ENCODE measurements at places on chromosomes 3 and 15.

GRCh38 chr15:70659662-70660061, 103.7 kb downstream of the UACA start:
- DNase-seq = no peak

DNA sequence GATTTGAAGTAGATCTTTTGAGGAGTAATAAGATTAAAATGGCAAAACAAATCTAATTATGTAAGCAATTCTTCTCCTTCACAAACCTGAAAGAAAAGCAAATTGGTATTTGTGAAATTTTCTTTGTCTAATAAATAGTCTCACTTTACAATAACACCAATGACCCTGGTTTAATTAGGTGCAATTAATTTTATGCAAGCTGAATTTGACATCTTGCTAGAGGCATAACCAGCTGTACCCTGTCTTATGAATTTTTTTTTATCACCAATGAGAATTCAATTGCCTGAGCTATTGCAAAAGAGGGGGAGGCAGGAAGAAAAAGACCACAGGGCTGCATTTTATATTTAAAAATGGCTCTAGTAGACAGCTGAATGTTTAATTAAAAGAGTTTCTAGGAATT, 113.5 kb upstream of the IL12A start:
- DNase-seq = no peak

GRCh38 chr3:132880986-132881385, 157.2 kb upstream of the TMEM108 start:
- no peak for DNase-seq

DNA sequence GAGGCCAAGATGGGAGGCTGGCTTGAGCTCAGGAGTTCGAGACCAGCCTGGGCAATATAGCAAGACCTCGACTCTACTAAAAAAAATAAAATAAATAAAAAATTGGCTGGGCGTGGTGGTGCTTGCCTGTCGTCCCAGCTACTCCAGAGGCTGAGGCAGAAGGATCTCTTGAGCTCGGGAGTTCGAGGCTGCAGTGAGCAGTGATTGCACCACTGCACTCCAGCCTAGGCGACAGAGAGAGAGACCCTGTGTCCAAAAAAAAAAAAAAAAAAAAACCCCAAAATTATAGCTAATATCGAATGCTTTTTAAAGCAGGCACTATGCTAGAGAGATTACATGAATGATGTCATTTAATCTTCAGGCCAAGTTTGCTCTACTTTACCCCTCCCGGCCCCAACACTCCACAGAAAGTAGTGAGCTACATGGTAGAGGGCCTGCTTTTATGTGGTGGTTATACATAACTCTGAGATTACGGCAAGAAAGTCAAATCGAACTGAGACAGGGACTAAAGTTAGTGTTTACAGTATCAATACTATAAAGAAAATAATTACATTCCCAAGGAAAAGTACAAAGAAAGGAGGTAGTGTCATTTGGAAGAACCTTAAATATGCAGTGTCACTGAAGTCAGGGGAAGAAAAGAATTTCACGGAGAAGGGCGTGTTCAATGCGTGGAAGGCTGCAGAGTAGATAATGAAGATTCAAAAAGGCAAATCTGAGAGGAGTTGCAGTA, 1.1 kb downstream of the ADPGK start:
- no peak for DNase-seq

DNA sequence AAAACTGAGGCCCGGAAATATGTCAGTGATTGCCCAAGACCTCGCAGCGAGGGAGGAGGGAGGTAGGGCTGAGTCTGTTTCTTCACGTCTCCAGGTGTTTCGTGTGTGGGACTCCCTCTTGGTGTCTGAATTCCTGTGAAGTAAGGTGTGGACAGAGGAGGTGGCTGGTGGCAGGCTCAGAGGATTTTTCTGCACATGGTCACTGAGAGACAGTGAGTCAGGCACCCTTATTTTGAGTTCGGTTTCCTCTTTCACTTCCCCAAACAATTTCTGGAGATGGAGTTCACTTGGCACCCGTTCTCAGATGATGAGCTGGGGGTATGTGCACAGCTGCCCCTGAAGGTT, 46.3 kb upstream of the VPS8 start:
- no peak for DNase-seq

DNA sequence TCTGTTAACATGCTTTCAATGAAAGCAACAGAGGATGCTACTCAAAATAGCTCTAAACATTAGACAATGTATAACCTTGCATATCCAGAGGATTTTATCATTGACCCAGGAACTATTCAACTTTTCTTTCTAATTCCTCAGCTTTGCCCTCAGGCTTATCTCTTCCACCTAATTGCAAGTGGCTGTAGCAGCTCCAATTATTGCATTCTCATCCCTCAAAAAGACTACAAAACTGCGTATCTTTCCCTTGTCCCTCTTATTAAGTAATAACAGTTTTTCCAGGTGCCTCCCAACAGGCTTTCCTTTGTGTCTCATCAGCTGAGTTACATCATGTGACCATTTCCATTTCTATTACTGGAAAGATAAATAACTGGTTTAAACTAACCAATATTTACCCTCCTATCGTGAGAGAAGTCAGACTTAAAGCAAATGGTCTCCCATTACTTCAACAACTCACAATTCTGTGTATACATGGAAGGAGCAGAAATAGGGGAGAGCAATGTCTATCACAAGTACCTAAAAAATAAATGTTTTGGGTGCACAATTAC, 78.0 kb upstream of the MBNL1 start:
- DNase-seq = no peak

DNA sequence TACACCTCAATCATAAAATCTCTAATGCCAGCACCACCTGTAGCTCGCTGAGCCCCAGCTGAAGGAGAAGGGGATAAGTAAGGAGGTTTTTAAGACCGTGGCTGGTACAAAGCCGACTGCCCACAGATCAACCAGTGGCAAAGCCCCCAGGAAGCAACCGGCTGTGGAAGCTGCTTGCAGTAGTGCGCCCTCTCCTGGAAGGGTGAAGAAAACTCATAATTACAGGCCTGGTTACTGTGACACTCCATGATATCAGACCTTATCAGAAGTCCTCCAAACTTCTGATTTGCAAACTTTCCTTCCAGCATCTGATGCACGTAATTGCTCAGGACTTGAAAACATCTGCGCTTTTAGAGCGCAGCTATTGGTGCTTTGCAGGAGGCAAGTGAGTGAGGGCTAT, 63.1 kb upstream of the MCTP2 start:
- DNase-seq = no peak

- no peak for DNase-seq
Measured at GRCh38 chr15:77481670-77482069, 61.0 kb downstream of the HMG20A start.

DNA sequence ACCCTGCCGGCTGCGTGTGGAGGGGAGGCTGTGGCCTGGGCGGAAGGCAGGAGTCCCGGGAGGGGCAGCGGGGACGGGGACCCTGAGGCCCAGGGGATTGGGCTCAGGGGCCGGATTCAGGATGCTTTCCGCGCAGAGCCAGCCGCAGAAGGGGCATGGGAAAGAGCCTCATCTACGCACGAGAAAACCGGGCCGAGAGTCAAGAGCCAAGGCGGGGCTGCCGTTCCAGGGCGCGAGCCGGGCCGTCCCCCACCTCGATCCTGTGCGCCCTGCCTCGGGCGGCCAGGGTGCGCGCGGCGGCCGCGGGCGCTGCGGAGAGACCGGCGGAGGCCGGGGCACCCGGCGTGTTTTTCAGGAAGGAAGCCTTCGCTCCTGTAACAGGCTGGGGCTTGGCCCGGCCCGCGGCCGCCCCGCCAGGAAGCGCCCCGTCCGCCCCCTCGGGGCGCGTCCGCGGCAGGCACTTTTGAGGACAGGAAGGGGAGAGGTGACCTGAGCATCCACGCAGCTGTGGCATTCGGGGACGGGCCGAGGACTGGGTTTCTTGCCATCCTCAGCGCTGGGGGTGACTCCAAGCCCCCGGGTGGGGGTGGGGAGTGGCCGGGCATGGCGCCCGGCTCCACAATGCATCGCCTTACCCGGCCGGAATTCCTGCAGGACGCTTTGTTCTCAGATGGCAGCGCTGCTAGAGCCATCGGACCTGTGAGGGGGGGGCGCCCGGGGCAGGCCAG, 62.3 kb upstream of the GATA2 start:
- no peak for DNase-seq

DNA sequence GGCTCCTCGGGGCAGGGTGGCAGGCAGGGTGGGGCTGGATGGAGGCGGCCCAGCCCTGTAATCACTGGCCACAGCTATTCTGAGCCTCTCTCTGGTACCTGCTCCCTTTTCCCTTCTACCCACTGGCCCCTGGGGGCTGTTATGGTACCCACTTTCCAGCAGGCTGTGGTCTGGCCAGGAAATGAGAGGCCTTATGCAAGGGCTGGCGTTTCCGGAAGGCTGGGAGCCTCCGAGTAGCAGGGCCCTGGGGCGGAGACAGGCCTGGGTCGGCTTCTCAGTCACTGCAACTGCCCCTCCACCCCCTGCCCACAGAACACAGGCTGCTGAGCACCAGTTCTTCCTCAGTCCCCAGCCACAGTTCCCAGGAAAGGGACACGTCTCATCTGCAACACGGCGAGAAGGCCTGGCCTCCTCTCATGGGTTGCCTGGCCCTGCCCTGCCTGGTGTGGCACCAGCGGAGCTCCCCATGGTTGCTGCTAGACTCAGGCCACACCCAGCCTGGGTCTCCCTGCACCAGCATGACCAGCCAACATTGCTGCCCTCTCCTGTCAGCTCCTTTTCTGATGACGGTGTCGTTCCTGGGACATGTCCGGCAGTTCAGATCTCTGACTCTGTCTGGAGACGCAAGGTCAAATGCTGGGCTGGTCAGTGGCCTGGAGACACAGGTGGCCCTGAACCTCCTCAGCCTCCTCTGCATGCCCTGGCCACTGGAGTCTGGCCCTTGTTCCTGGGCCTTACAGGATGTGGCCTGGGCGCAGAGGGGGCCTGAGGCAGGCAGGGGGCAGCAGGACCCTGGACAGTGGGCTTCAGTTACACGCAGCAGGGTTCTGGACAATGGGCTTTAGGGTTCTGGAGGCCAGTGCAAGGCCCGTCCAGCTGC, 6.5 kb downstream of the CHST13 start:
- DNase-seq = no peak

- DNase-seq = no peak
Measured at GRCh38 chr3:46293035-46293724, 50.9 kb downstream of the CCR3 start.

GRCh38 chr3:53754325-53754724, 91.9 kb downstream of the CHDH start:
- no peak for DNase-seq

DNA sequence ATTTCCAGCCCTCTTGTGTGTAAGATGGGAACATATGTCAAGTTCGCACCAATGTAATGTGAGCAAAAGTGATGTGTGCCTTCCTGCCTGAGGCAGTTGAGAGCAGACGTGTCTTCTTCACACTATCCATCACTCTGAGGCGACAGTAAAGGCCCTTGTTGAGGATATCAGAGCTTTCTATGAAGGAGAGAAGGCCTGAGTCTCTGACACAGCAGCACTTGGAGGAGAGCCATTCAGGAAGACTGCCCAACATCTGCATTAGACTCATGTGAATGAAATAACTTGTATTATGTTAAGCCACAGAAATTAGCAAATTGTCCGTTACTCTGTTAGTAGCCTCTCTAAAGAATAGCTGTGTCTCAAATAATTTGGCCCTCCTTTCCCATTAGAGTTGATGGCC, 108.8 kb upstream of the CCDC54 start:
- DNase-seq = no peak

DNA sequence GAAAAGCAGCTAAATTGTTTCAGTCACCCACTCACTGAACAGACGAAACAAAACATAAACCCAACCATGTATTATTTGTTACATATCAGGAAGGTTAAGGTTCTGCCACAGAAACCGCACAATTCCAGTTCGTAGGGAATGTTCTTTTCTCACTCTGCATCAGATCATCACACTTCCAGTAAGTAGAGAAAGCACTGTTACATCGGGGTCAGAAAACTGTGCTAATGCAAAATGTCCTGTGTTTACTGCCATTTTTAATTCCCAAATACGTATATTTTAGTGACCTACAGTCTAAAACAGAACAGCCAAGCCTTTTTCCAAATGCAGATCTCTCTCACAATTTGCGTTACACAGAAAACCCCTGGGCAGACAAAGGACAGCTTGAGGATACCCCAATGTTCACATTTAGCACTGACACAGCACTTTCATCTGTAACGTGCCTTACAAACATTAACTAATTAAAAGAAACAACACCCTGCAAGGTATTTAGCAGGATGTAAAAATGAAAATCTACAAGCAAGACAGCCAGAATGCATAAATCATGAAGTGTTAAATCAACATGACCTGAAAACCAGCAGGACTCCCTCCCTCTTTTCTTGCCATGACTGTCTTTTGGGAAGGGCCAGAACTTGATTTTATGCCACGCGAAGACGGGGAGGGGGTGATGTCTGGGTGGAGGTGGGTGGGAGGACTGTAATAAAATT, 34.8 kb upstream of the SKIL start:
- DNase-seq = no peak

DNA sequence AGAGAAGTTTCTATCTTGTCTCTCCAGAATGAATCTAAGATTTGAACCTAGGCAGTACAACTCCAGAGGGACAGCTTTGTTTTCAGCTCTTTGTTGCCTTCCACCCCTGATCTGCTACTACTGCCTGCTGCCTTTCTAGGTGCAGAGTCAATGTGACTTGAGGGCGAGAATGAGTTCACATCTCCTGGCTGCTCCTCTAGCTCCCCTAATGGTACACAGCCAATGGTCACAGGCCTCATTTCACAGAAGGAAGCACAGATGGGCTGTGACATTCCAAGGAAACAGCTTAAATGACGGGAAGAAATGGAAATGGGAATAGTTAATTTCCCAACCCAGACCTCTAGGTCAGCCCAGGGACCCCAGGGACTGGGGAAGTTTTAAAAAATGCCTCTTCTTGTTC, 32.4 kb downstream of the FAM43A start:
- DNase-seq = no peak

DNA sequence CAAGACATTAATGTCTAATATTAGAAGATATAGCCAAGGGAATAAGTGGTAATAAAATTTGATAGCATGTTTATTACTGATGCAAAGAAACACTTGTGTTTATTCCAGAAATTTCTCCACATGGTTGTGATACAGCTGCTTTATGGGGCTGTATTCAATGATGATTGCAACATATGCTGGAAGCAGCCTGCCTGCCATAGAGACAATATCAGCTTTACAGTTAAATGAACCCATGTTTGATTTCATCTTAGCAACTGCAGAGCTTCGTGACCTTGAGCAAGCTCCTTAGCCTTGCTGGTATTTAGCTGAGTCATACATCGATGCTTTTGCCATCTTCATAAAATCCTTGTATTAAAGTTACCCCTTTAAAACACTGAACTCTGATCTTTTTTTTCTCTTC, 168.1 kb upstream of the STAC start:
- DNase-seq = no peak

Data from GM13976 (cell line).